ENCODE measurements at places on chromosomes 2 and 18.

DNA sequence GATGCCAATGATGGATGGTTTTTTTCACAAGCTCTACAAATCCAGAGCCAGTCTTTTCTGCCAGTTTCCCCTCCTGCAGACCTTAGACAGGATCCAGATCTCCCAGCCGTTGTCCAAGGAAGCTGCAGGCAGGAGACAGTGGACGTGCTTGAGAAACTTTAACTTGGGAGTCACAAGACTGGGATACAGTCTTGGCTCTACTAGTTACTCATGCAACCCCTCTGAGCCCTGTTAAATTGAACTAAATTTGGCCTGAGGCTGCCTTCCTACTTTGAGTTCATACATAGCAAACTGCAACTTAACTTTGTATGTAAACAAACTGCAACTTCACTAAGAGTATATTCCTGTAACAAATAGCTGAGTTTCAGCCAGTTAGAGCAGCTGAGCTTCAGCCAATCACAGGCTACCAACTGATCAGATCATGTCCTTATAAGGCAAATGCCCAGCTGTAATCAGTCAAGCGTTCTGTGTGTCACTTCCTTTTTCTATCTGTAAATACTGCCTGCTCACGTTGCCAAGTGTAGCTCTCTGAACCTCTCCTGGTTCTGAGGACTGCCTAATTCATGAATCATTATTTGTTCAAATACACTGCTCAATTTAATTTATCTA lies 140.9 kb downstream of the CAPN13 start:
- peak; percentile 46 for DNase-seq

DNA sequence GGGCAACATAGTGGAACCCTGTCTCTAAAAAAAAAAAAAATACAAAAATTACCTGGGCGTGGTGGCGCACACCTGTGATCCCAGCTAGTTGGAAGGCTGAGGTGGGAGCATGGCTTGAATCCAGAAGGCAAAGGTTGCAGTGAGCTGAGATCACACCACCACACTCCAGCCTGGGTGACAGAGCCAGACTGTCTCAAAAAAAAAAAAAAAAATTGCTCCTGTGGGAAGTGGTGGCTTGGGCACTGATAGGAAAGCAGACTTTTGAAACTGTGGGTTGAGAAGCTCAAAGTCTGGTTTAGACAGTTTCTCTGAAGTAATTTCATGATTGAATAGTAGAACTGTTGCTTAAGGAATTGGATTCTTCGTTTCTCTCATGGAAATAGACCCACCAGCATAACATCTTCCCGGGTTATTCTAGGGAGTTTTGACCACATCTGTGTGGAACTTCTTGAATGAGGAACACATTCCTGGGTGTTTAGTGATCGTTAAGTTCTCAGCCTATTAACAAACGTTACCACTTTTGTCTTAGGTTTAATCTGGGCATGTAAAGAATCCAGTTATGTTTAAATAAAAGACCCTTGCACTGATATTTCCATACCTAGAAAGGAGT lies 33.5 kb downstream of the GRHL1 start:
- peak; percentile 72 for DNase-seq

DNA sequence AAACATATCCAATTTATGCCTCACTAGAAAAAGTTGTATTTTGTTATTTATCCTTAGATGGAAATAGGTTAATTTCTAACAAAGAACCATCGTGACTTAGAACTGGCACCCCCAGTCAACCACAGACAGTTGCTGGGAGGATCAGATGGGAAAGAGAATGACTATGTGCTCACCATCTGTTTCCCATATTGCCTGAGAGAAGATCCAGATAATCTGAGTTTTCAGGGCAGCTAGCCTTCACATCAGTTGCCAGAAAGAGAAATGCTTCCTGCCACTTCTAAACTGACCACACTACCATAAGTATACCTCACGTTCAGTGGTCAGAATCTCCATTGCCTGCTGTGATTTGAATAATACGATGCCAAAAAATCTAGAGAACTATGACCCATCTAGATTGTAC lies 28.4 kb upstream of the NEB start:
- DNase-seq: peak; percentile 74

DNA sequence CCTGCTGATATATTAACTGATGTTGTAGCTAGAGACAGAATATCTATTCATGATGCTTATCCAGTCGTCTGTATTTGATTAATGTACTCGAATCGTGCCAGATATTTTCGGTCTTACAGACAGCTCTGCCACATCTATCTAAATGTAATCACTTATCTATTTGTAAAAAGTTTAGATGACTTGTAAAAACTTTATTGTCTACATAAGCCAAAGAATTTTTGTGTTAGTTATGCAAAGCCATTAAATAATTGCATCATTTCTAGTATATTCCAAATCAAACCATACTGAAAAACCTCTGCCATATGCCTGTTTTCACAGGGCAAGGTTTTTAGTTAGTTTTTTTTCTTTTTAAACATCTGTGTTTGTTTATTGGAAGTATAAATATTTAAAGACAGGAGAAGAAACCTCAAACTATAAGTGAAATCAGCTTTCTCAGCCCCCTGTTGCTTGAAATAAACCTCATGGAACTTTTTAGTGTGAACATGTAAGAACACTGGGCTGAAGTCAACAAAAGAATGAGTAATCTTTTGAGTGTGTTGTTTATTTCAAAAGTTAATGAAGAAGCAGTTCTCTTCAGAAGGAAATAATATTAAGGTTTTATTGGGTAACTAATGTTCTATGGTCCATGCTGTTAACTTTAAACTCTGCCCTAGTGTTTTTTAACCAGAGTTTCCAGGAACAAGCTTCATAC lies 657.6 kb upstream of the SYT4 start:
- DNase-seq: peak; percentile 7

DNA sequence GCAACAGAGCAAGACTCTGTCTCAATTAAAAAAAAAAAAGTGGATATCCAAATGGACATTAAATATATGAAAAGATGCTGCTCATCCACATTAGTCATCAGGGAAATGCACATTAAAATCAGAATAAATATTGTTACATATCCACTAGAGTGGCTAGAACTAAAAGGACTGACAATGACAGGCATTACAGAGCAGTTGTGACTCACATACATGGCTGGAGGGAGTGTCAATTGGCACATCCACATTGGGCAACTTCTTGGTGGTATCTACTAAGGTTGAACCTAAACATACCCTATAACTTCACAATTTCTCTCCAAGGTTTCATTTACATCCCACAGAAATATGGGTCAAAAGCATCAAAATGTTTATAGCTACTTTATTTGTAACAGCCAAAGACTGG lies 14.0 kb upstream of the DNER start:
- DNase-seq: no peak

DNA sequence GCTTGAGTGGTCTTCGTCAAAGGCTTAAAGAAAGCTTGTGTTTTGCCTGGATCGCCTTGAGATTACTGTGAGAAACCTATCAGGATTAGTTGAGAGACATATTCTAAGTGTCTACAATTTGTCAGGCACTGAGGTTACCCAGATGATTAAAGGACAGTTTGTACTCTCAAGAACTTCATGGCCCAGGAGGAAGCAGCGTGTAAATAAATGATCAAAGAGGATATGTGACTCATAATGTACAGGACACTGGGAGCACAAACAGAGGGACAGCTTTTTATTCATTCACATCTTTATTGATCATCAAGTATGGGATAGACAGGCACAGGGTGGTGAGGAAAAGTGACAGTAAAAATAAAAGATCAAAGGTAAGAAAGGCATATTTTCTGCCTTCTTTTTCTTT lies 152.6 kb upstream of the FSHR start:
- no peak for DNase-seq

DNA sequence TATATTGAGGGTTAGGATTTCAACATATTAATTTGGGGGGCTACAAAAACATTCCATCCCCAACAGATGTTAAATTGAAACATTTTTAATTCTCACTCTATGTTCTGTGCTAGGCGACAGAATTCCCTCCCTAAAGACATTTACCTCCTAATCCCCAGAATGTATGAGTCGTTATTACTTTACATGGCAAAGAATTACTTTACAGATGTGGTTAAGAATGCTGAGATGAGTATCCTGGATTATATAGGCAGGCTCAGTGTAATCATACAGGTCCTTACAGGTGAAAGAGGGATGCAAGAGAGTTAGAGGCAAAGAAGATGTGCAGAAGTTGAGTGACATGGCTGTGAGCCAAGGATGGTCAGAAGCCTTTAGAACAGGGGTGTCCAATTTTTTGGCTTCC lies 974.1 kb upstream of the ACVR2A start:
- DNase-seq: no peak

DNA sequence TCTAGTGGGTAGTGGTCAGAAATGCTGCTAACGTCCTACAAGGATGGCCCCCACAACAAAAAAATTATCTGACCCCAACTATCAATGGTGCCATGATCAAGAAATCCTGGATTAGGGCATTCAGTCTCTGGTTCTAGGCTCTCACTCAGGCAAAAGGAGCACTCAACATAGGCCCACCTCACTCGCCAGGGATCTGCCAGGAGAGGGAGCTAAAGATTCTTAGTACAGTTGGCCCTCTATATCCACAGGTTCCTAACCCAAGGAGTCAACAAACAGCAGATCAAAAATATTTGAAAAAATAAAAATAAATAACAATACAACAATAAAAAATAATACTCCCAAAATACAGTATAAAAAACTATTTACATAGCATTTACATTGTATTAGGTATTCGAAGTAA lies 10.0 kb downstream of the SLC4A5 start:
- DNase-seq: peak; percentile 60

DNA sequence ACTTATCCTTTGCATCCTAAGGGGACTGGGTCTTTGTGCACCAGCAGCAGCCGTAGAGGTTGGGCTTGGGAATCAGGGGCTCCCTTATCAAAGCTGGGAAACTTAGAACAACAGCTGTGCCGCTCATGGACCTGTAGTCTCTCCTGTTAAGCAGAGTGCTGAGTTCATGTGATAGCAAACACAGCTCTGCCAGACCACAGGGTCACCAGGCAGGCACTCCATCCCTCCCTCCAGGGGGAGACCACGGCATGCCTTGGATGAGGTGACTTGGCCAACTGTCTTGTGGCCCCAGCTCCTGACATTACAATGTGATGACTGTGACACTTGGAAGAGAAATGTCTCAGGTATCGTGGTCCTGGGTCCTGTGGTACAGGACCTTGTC lies 60.0 kb downstream of the DGKD start:
- DNase-seq: peak; percentile 38

DNA sequence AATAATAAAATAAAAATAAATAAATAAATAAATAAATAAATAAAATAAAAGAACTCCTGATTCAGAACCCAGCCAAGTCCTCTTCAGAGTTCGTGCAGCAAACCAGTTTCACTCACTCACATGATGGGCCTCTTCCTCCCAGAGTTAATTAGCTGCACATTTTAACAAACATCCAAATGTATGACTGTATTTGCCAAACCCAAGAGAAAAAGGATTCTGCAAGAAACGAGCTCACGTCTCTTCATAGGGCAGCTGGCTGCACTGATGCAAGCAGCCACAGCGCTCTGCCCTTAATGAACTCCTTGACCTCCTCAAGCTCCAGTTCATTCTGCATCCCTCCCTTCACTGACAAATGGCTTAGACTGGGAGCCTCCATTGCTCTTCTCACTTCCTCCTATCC lies 55.1 kb downstream of the MREG start:
- peak; percentile 52 for DNase-seq

GRCh38 chr2:131027566-131028528 lies 65.4 kb downstream of the FAM168B start:
- no peak for DNase-seq

DNA sequence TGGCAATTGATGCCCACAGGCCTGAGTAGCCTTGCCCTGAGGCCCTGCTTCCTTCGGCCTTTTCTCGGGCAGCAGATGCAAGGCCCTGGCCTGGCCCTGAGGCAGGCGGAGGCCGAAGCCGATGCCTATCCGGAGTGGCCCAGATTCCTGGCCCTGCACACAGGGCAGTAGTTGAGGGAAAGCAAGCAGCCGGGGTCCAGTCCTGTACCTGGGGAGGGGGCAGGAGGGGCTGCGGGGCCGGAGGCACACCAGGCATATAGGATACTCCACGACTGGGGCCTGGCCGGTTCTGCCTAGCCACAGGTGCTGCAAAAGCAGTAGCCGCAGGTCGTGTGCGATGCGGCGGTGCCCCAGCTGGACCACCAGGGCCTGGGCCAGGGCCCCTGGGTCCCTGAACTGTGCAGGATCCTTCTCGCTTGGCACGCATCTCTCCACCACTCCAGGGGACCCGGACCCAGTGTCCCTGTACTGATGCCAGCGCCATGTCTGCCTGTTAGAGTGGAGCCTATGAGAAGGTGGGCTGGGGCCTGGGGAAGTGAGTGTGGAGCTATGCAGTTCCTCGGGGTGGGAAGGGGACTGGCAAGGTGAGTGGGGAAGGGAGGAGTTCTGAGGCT lies 1.8 kb downstream of the PRR30 start:
- no peak for DNase-seq

DNA sequence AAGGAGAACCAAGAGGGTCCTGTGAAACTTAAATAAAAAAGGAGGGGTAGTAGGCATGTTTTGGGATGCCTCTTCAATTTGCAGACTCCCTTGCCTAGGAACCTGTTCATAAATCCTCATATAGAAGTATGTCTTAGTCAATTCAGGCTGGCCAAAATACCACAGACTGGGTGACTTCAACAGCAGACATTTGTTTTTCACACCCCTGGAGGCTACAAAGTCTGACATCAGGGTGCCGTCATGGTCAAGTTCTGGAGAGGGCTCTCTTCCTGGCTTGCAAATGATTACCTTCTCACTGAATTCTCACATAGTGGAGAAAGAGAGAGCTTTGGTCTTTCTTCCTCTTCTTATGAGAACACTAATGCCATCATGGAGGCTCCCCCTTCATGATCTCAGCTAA lies 4.1 kb upstream of the TCF4 start:
- DNase-seq: no peak

GRCh38 chr18:76460482-76460881 lies 34.6 kb downstream of the ZNF516 start:
- DNase-seq: peak; percentile 59

DNA sequence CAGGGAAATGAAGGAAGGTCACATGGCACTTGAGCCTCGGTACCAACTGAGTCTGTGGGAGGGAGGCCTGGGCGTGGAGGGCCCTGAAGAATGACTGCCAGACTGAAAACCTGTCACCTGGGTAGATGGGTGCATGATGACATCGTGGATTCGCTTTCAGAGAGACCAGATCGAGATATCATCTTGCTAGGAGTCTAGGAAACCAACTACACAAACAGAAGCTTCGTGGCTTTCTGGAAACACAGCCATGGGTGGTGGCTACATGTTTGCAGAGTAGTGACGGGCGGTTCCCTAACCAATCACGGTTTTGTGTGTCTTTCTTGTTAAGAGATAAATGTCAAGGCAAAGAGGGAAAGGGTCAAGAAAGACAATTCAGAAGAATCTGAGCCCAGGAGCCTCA lies 155.0 kb downstream of the EIPR1 start:
- no peak for DNase-seq

- peak; percentile 65 for DNase-seq
Observed at GRCh38 chr2:179410552-179411356, 146.1 kb upstream of the SESTD1 start.

DNA sequence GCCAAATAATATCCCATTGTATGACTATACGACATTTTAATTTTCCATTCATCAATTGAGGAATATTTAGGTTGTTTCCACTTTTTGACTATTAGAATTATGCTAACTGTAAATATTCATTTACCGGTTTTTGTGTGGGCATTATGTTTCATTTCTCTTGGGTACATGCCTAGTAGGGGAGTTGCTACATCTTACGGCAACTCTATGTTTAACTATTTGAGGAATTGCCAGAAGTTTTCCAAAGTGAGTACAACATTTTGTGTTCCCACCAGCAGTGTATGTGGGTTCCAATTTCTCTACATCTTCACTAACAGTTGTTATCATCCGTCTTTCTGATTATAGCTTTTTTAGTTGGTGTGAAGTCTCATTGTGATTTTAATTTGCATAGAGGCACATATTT lies 1.6 kb upstream of the KDSR start:
- DNase-seq: no peak
